ENCODE measurements at places on chromosomes 1 and 21. TPM values are rescaled to one million over a fixed set of nuclear protein-coding genes. Genes with fewer than 3 reads are reported as not detected.

DNA sequence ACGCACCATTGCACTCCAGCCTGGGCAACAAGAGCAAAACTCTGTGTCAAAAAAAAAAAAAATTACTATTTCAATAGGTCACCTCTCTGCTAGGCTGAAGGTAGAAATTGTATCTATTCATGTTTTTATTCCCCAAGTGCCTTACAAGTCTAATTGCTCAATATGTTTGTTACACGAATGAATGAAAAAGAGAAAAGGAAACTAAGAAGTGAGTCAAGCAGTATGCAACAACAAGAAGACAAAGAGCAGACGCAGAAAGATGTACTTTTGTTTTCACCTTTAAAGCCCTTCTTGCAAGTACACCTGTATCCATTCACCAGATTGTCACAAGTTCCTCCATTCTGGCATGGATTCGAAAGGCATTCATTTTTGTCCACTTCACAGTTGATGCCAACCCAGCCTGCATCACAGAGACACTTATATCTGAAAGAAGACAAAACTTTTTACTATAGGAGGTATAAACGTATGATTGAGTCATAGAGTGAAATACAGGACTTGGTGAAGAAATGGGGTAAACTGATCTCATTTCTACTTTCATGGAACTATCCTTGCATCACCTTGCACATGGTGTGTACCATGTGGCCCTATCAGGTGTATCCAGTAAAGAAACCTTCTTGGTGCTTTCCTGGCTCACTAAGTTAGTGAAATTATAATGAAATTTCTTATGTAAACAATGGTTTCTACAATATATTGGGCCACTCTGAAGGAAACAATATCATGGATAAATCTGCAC, 57.1 kb upstream of the ADAM30 start:
- DNase-seq, result no peak

- DNase-seq, result no peak
These were observed 561.2 kb upstream of the B3GALT2 start for GRCh38 chr1:193747579-193747978.

- DNase-seq, result no peak
These were observed 35.7 kb upstream of the FAM163A start for GRCh38 chr1:179707406-179707805.

- no peak for DNase-seq
These were observed 440.9 kb upstream of the LRRC7 start for GRCh38 chr1:69126796-69127195.

- DNase-seq, result no peak
These were observed 35.4 kb upstream of the TXLNA start for GRCh38 chr1:32144033-32144432.

- no peak for DNase-seq
These were observed 8.6 kb downstream of the ADAMTSL4 start for GRCh38 chr1:150557813-150558212.

TP73 gene
- total RNA-seq, result 2.7 TPM

DNA sequence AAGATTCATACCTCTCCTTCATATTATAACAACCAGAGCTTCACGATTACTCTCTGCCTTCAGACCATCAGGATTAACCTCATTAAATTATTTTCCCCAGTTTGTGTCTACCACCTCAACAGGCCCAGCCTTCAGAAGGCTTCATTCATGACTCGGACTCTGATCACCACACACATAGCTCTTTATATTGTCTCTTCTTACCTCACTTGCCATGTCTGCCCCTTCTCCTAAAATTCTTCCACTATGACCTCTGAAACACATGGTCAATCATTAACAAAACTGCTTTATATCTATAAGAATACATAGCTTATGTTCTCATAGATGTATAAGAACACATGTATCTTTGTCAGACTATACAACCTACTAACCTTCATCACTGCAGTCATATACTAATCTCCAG, 79.8 kb downstream of the USP1 start:
- no peak for DNase-seq

DNA sequence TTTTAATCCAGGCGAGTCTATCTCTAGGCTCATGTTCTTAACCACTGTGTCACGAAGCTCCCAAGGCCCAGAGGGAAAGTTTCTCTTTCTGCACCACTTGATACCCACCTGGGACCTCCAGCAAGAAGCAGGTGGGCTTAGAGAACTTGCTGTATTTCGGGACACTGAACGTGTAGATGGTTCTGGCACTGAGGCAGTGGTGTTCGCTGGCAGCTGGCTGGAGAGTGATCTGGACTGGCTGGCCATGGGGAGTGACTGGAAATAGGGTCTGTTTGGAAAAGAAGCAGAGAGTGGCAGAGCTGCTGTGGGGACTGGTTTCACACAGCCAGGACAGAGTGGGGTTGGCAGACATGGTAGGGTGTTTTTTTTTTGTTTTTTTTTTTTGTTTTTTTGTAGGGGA, 16.4 kb upstream of the IL22RA1 start:
- no peak for DNase-seq

SLC22A15 gene
- 23.0 TPM for total RNA-seq

- DNase-seq, result no peak
These were observed 153.9 kb upstream of the CAMK1G start for GRCh38 chr1:209429611-209430010.

- peak; percentile 32 for DNase-seq
These were observed 14.4 kb downstream of the S100A16 start for GRCh38 chr1:153598309-153599172.

PITHD1 gene
- total RNA-seq, result 50.3 TPM

DNA sequence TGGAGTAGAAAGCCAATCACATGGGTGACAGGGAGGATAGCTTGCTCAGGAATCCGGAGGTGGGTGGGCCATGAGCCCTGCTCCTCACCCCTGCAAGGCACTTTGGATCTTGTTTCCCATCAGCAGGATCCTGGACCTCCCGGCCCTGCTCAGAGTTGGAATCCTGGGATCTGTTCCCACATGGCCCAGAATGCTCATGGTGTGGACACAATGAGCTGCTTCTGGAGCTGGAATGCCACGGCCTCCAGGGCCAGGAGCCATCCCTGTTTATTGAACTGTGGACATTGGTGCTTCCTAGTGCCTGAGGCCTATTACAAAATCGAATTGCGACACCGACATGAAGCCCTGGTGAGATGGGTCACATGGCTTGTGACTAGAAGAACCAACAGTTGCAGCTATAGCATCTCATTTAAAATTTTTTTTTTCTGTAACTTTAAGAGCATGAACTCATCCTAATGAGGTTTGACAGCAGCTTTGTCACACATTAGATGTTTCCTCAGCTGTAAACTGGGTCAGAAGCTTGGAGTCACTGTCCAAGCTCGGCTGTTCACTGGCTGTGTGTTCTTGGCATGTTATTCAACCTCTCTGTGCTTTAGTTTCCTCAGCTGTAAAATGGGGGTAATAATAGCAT, 40.4 kb upstream of the GOLT1A start:
- DNase-seq, result no peak

Measured in left lung (tissue), 14 donors.